Astrocyte of the cerebellum (primary cell): ENCODE measurements at places on chromosomes 7 and 10.

DNA sequence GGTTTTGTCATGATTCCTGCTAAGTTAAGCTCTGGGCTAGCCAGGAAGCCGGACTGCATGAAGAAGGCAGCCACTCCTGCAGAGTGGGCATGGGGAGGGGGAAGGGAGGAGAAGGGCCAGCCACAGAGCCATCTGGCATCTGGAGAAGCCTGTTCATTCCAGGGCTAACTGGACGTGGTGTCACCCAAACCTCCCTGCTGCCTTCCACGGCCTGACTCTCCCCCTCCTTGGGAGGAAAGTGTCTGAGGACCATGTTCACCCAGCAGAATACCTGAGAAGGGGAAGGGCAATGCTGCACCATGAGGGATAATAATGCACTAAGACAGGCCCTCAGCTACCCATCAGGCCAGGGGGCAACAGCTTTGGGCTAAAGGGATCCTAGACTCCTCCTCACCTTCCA is 15.4 kb downstream of the AQP1 start:
- no peak for DNase-seq

DNA sequence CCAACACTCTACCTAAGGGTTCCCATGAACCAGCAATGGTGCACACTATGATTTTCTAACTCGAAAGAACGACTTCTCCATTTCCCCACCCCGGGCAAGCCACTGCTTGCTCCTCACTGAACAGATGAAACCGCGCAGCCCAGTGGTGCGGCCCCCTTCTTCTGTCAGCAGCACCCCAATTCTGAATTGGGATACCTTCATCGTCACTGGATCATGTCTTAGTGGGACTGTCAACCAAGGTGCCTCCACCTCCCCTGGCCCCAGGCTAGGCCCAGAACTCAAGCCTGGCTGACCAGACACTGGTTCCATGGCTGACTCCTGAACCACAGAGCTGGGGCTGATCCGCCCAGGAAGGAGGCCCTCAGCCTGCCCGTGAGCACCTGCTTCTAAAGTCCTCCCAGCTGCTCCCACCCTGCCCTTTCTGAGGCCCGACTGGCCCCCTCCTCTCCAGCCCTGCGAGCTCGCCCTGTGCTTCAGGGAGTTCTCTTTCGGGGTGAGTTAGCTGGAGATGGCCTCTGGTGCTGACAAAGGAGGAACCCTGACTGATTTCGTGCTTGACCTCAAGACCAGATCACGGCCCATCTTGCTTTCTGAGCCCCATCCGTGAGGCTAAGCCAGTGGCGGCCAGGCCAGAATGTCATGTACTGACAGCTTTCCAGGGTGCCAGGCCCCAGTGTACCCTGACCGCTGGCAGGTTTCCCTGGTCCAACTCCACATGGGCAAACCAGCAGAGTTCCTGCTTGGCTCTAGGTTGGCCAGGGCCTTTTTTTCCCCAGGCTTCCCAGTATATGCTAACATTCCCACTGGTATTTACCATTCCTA is 44.5 kb downstream of the FAM53B start:
- DNase-seq = no peak

GRCh38 chr10:14742815-14743214 is 31.9 kb downstream of the FAM107B start:
- no peak for DNase-seq

DNA sequence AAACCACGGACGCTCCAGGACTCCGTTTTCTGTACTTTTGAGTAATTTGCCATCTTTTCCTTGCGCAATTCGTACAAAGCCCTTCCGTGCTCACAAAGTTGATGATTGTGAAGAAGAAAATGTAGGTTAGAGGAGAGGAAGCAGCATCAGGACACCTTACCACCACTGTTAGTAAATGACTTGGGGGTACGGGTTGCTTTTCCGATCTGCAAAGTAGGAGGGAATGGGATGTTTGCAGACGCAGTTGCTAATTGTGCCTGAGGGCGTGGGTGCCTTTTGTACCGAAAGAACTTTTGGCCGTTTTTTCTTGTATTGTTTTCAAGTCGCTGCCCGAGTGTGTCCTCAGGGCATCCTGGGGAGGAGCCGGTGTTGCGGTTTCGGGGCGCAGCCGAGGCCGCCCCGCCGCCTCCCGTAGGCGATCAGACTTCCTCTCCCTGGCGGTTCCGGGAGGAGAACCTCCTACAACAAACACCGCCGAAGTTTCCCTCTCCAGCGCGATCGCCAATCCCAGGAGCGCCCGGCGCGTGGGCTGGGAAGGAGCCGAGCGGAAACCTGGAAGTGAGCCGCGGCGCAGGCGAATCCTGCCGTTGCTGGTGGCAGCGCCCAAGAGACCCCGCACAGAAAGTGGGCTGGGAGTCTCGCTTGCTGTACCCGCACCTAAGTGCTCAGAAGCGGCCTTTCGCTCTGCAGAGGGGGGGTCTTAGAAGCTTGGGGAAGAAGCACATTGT is 1.0 kb downstream of the PRR15 start:
- DNase-seq = no peak

GRCh38 chr7:108613949-108614381 is 44.3 kb downstream of the DNAJB9 start:
- no peak for DNase-seq

- no peak for DNase-seq
Observed at GRCh38 chr7:135169141-135169963, 1.2 kb downstream of the CYREN start.

DNA sequence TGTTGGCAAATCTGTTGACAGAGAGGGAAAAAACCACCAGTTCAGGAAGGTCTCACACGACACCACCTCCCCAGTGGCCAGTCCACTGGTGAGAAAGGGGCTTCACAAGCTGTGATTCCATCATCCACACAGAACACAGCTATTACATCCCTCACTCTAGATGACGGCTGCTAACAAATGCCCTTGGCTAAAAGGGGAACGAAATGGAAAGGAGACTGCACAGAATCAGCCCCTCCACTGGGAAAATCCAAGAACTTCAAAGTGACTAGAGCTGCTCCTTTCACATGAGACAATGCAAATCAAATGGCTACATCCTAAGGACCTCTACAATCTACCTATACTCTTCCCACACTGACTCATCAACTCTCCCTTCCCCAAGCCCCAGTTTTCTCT is 5.6 kb downstream of the PARP12 start:
- DNase-seq = no peak

DNA sequence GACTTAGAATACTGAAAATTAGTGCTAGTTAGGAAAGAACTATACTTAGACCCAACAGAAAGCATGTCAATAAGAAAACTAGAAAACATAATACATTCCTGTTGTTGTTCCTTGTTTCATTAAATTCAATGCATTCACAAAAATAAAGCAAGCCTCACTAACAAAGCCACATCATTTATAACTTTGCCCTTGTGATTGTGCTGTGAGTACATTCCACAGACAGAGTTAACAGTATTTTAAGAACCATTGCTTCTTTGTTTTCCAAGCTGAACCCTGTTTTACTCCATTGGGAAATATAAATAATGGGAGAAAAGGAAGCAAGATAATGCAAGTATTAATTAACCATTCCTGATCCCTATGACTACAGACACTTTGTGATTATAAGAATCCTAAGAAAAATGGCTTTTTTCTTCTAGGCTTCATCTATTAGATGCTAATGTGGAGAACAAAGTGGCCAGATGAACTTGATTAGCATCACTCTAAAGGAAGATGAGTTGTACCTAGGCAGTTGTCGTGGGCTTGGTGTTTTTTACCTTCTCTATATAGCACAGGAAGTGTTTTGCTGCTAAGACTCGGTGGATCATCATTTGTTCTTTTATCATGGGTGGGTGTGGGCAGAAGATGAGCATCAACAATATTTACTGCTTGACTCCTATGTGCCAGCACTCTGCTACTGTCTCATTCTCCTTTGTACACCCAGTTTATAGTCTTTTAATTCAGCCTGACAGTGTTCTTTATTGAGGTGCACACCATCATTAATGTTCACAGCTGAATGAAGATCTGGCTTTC is 34.2 kb upstream of the ZNRF2 start:
- DNase-seq = no peak

DNA sequence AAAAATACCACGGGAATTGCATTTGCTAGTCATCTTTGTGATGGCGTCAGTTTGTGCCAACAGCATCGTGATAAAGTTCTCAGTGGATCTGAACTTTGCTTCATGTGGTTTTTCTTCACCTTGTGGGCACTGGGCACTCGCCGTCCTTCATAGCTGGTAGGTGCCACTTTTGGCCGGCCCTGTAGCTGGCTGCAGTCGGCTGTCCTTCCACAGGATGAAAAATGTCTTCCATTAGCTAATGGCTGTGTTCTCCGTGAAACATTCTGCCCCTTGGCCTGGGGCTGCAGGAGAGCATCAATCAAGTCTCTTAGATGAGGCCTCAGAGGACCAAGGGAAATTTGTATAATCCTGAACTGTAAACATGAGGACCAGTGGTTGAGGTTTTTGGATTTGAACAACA is 145.3 kb downstream of the DYNC1I1 start:
- DNase-seq = no peak

DNA sequence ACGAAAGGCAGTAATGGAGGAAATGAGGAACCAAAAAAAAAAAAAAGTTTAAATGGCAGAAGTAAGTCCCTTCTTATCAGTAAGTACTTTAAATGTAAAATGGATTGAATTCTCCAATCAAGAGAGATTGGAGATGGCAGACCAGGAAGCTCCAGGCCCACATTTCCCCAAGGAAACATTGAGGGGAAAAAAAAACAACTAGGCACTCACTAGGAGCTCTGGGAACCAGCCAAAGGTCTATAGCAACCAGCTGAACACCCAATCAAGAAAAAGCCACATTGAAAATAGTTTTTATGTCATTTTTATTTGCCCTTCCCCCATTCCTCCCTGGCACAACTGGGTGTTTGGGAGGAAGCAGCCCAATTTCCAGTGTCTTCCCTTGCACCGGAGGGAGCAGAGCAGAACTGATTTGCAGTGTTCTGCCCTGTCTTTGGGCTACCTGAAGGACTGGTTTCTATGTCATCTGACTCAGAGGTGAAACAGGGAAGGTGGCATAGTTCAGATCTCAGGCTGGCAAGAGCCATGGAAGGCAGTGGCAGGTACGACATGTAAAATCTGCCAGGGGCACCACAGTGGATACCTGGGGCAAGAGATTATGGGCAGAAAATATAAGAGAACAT is 121.9 kb downstream of the SMURF1 start:
- no peak for DNase-seq
